ENCODE measurements at places on chromosomes 1 and 21.

GRCh38 chr1:3393987-3394920 is 60.2 kb upstream of the ARHGEF16 start:
- DNase-seq = no peak

DNA sequence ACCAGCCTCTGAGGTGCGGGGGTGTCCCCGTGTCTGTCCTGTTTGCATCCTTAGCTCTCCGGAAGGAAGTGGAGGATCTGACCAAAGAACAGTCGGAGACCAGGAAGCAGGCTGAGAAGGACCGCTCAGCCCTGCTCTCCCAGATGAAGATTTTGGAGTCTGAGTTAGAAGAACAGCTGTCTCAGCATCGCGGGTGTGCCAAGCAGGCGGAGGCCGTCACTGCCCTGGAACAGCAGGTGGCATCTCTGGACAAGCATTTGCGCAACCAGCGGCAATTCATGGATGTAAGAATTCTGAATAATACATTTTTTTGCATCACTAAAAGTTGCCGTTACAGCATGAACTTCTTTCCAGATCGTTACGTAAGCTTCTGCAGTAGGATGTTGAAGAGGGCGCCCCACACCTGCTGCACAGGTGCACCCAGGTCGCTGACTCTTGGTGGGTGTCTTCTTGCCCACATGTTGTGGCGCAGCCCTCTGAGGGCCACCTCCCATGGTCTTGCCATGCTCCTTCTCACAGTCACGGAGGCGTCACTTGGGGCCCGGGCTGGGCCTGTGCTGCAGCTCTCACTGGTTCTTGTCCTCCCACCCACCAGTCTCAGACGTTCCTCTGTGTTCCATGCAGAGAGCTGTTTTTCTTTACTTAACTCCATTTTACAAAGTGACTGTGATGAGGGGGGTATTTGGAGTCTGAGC is 61.3 kb upstream of the DIP2A start:
- no peak for DNase-seq

GRCh38 chr1:179143322-179143721 is 61.5 kb downstream of the TOR3A start:
- peak; percentile 96 for DNase-seq

DNA sequence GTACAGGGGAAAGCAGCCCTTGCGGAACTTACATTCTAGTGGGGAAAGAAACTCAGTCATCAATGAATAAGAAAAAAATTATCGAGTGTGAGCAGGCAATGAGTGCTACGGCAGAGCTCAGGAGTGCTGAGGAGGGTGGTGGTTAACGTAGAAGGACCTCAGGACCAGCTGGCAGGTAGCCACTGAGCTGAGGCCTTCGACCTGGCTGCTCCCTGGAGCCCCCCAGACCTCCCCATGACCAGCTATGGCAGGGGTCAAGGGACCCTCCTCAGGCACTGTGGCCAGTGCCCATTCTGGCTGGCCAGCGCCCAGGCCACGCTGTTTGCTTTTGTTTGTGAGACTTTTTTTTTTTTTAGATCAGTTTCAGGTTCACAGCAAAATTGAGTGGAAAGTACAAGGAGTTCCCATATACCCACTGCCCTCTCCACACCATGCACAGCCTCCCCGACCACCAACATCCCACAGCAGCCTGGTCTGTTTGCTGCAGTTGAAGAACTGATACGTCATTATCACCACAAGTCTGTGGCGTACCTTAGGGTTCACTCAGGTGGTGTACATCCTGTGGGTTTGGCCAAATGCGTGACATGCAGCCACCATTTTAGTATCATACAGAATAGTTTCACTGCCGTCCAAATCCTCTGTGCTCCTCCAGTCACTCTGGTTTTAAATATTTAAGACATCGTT is 11.8 kb upstream of the TTC22 start:
- no peak for DNase-seq

- no peak for DNase-seq
These were observed 283.1 kb downstream of the DSCAM start for GRCh38 chr21:40563900-40564299.

DNA sequence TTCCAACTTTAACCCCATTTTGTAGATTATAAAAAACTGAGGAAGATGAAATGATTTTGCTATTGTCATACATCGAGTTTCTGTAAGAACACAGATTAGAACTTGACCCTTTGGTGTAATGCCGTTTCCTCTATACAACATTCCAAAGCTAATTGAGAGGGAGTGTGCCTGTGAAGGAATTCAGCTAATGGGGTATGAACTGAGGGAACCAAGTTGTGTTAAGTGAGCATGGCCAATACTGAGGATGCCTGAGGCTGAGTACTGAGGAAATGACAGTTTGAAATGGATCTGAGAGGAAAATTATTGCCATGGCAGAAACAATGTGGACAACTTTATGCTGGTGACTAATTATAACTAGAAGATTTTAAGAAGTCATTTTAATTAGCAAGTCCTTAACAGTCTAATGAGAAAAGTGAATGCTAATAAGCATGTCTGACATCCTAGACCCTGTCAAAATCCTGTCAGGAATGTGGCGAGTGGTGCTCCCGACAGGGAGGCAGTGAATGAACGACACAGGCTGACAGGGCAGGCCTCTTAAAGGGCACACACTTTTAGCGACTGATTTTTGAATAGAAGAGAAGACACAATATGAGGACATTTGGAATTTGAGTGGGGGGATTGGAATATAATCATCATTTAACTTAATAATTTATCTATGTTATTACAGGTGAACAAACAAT is 262.5 kb downstream of the HLX start:
- DNase-seq = no peak

DNA sequence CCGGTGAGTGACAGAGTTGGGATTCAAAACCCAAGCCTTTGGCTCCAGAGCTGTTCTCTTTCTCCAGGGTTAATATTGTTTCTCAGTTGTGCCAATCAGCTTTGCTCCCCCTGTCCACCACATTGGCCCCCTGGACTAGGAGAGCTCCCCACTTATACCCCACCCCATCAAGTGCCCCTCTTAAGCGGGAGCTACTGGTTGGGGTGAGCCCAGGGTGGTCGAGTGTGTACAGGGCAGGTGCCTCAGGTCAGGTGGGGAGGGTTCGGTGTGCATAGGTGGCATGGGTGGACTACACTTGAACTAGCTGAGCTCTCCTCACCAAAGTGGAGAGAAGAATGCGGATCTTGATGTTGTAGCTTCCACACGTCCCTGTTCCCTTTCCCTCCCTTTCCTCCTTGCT is 14.2 kb downstream of the KCNA2 start:
- DNase-seq = no peak

DNA sequence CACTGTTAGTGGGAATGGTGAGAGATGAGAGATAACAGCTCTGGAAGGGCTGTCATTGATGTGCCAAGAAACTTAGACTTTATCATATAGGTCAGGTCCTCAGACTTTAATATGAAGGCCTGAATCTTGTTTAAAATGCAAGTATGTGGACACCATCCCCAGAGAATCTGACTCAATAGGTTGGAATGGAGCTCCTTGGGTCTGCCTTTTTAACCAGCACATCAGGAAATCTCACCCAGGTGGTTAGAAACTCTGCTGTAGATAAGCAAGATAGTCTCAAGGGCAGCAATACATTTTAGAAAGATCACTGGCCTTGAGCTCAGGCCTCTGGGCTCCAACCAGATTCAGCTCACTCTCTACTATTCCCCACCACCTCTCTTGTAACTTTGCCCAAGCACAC is 180.4 kb downstream of the SLC44A5 start:
- no peak for DNase-seq

GRCh38 chr1:55276671-55277376 is 61.7 kb upstream of the USP24 start:
- no peak for DNase-seq

DNA sequence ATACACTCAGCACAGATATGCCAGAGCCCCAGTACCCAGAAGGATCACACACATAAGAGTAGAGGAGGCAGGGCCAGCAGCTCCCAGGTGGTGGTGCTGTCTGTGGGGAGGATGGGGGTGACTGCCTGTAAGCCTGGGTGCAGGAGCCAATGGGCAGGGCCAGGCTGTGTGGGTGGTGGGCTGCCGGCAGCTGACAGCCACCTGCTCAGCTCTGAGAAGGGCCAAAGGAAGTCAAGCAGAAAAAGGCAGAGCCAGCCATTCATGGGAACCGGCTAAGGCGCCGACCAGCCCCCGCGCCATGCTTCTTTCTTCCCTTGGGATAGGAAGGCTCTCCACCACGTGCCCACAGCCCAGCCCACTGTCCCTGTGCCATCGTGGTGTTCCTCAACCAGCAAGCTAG is 14.1 kb downstream of the PIK3C2B start:
- no peak for DNase-seq

DNA sequence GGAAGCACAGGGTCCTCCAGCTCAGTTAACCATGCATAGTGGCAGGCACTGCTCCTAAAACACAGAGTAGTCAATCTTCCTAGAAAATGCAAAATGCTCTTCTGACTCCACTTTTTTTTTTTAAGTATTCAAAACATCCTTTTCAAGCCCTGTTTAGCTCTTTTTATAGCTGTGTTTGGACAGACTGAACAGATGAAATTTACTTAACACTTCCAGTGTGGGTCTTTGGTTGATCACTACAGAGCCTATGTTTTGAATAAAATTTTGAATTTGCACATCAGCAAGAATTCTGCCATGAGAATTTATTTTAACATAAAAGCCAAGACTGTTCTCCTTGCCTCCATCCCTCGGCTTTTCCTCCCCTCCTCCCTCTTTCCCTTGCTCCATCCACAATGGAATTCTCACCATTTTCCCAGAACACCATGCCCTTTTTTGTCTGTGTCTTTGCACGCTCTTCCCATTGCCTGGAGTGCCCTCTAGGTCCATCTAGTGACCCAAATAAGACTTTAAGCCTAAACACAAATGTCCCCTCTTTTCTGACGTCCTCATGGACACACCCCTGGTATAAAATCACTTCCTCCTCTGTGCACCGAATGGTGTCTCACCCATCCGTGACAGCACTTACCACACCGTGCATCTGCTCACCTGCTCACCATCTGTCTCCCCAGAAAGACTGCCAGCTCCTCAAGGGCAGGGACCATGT is 24.0 kb upstream of the CPT2 start:
- DNase-seq = peak; percentile 51

DNA sequence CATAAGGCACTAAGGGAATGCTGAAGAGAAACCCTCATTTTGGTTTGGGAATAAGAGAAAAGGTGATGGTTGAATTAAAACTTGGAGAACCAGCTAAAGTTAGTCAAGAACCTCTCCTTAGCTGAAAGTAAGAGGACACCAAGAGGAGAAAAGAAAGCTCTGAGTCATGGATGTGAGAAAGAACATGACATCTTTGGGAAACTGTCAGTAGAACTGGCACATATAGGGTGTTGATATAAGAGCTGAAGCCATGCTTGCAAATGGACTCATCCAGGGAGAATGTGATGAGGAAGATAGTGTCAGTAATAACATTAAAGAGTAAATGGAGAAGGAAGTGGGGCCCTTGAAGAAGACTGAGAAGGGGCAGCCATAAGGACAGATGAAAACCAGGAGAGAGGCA is 54.3 kb downstream of the LRRC8C start:
- no peak for DNase-seq

DNA sequence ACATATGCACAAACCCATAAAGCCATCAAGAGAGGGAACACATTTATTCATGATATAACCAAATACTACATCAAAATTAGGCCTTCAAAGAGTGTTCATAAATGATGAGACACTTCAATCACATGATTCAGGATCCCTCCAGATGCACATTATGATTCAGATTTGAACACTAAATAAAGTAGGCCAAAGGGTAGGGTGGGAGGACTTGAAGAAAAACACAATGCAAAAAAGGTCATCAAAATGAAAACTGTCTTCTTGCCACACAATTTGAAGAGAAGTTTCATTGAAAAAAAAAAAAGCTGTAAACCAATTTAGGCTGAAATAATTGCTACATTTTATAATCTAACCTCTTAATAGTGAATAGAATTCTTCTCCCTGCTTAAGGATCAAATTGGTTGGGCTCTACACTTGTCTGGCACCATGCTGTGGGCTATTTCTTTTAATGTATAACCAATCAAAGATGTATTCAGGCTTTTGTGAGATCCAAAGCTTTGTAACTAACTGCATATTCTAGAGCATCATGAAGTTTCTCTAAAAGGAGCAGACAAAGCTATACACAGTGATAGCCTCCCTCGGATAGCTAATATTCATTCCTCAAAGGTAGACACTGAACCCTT is 58.1 kb downstream of the ZSWIM5 start:
- DNase-seq = no peak

DNA sequence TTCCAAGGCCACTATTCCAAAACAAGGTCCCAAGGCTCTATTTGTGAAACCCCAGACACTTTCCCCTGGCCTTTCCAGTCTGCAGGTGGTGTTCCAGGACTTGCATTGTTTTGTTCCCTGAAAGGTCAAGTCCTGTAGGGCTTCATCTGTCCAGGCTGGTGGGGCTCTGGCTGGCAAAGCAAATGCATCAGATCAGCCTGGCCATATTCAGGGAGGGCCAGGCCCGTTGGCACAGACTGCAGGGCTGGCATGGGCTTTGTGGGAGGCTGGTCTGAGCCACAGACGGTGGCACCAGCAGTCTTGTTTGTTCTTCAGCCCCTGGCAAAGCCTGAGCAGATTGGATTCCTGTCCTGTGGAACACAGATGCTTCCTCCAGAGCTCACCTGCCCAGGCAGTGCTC is 93.0 kb downstream of the SPATA46 start:
- no peak for DNase-seq

DNA sequence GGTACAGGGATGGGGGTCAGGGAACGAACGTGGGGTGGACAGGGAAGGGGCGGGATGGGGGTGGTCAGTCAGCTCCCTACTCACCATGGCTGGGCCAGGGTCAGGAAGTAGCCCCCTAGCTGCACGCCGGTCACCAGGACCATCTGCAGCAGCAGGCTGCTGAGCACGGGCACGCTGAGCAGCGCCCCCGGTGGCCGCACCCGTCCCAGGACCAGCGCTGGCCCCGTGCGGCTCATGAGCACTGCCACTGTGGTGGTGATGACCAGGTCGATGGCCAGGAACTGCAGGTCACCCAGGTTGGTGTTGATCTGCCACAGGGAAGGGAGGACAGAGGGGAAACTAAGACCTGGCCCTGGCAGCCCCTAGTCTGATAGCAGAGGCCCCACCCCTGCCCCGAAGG is 6.5 kb upstream of the MFAP2 start:
- DNase-seq = no peak

DNA sequence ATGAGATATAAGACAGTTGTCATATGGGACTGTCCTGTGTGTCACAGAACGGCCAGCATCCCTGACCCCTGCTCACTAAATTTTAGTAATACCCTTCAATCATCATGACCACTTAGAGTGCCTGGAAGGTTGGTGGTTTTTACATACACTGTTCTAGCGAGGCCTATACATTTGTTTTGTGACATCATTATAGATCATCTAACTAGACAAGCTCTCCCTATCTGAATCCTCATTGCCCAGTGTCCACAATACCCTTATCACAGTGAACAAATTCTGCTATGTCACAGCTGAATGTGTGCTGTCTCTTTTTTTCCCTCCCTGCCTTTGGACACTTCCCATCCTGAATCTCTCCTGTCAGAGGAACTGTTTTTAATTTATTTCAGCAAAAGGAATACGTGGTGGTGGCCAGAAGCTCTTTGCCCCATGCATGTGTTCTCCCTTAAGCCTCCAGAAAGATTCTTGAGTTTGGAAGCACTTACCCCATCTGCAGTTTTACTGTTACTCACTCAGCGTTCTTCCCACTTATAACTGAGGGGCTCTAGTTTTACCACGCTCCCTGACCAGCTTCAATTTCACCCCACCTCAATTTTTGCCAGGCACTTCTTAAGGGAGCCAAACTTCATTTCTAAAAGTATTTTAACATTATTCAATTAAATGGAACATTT is 70.3 kb downstream of the OLFML2B start:
- DNase-seq = no peak
